ENCODE measurements at places on chromosomes 2 and 18.

DNA sequence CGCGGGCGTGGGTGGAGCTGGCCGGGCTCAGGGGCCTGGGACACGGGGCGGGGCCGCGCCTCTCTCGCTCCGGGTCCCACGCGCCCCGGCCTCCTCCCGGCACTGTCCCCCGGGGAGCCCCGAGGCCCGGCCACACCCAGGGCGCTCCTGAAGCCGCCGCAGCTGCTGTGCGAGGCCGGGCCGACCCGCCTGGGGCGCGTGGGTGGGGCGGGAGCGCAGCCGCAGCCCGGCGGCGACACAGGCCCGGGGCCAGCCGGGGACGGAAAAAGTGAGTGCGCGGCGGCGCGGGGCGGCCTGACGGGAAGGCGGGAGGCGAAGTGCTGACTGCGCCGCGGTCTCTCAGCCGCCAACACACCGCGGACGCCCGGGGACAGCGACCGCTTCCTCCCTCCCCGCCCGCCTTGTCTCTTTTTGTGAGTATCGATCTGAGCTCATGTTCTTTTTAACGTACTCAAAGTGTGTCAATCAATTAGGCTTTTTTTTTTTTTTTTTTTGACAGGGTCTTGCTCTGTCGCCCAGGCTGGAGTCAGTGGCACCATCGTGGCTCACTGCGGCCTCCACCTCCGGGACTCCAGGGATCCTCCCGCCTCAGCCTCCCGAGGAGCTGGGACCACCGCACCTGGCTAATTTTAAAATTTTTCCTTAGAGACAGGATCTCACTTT, 14.5 kb downstream of the PDCD1 start:
- peak; percentile 95 for DNase-seq

DNA sequence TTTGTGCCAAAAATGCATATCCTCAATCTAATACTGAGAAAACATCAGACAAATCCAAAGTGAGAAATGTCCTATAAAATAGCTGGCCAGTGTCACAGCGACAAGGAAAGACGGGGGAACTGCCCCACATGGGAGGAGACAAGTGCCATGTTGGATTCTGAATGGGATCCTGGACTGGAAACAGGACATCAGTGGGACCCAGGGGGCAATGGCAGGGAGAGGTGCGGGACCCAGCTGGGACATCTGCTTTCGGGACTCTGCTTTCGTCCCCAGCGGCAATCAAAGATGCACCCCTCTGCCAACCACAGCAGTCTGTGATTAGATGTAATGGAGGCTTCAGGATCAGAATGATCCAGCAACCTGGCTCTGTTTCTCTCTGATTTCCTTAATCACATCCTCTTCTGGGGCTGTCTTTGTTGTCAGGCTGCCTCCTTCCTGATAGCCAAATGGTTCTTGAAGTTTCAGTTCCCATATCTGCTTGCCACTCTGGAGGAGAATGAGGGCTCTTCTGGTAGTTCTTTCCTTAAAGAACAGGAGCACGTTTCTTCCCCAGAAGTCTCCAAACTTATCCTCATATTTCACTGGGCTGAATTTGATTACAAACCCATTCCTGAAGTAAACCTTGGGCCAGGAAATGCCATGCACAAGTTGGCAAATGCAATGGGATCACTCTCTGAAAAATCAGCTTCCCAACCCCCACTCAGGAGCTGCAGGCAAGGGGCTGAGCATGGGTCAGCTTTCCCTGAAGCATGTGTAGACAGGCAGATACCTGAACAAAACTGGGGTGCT, 13.6 kb upstream of the PROC start:
- no peak for DNase-seq

- DNase-seq, result no peak
These were observed 352.8 kb downstream of the THSD7B start for GRCh38 chr2:137118140-137118539.

DNA sequence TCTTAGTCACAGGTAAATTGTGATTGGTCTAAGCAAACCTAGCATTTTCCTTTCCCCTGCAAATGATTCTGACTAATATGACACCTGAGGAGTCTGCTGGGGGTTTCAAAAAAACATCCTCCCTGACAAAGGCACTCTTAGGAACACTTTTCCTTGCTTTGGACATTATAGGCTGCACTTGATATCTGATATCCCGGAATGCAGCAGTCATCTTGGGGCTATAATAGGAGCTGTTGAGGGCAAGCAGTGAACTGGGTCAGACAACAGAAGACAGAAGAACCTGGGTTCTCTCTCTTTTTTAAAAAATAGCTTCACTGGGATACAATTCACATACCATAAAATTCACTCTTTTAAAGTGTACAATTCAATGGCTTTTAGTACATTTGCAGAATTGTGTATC, 229.3 kb downstream of the RAB3GAP1 start:
- DNase-seq, result no peak

DNA sequence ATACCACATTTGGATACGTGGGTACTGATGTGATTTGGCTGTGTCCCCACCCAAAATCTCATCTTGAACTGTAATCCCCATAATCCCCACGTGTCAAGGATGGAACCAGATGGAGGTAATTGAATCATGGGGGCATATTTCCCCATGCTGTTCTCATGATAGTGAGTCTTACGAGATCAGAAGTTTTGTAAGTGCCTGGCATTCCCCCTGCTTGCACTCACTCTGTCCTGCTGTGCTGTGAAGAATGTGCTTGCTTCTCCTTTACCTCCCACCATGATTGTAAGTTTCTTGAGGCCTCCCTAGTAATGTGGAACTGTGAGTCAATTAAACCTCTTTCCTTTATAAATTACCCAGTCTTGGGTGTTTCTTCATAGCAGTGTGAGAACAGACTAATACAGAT, 70.3 kb downstream of the CHST9 start:
- no peak for DNase-seq

DNA sequence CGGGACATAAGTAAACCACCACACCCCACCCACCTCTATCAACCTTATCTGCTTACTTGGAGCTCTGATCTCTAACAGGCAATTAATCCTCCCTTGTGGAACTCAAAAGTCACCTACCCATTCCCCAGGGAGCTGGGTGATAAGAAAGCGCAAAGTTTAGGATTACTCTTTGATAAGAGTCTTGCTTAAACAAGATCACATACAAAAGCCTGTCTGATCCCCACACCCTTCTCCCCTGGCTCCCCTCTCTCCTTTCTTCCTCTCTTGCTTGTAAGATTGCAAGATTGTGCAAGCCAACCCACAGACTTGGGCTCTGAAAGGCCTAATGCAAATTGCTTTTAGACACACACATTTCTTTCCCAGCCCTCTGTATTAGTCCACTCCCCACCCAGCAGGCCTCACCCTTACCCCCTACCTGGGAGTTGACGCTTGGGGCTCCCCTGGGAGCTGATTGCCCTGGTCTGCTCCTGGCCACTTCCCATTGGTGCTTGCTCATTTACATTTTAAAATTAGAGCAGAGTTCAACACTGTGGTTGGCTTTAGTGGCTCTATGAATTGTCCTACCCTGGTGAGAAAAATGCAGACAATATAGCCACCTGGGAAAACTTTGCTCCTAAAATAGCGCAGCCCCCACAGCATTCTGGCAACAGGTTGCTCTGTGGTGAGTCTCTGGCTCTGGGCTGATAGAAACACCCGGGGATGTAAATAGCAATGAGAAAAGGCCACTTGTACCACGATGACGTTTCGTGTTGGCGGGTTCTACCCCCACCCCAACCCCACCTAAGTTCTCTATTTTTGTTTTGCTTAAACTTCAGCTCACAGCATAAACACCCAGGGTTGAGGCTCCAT, 92.8 kb upstream of the MSH2 start:
- DNase-seq, result no peak
